ENCODE measurements at places on chromosomes 6 and 20.

DNA sequence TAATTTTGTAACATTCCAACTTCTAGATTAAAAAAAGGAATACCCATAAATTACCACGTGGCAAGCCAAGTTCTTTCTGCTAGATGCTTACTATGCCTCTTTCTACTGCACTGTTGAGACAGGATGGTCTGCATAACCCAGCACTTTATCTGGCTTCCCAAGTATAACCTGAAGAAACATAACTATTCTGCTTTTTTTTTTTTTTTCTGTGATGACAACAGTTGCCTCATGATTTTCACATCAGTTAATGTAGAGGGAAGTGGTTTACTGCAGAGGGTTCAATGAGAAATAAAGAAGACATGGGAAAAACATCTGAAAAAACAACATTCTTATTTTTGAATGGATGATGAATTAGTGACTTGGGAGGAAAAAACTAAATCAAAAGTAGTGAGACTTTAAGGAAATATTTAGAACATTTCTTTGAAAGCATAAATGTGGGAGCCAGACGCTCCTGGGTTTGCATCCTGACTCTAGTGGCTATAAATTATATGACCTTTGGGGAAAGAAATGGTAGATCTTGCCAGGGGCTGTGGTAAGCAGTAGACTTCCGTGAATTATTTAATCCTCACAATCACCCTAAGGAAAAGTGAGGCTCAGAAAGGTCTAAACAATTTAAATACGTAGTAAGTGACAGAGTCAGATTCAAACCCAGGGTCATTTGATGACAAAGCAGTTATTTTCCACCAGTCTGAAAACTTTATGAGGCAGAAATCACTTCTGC lies 230.7 kb downstream of the PHACTR1 start:
- DNase-seq: no peak

GRCh38 chr6:135631821-135632220 lies 134.3 kb upstream of the AHI1 start:
- no peak for DNase-seq

DNA sequence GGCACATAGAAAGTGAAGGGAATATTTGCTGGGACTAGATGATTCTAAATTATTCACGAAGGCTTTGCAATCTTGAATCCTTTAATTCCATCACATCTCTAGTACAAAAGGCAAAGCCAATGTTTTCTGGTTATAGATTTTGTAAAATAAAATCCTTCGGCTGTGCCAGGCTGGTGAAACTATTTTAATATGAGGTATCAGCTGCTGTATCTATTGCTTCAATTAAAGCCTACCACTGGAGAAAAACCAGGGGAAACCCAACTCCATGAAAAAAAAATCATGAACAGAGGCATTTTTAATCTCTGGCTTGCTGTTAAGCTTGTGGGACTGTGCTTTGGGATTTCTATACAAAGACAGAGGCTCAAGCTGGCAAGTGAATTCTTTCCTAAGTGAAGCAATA lies 271.8 kb downstream of the QKI start:
- DNase-seq: no peak

DNA sequence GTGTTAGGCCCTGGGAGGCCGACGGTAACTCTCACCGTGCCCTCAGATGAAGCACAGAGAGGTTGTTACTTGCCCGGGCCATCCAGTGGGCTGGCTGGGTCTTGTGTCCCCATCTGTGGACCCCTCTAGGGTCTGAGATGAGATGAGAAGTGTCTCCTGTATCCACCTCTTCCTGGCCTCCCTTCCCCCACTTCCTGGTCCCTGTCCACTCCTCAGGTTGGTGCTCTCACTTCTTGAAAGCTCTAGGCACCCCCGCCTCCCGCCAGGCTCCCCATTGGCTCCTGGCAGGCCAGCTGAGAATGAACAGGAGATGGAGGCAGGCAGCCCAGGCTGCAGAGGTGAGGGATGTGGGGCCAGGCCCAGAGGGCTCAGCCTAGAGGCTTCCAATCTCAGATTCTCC lies 1.5 kb downstream of the MMP24OS start:
- DNase-seq: no peak

DNA sequence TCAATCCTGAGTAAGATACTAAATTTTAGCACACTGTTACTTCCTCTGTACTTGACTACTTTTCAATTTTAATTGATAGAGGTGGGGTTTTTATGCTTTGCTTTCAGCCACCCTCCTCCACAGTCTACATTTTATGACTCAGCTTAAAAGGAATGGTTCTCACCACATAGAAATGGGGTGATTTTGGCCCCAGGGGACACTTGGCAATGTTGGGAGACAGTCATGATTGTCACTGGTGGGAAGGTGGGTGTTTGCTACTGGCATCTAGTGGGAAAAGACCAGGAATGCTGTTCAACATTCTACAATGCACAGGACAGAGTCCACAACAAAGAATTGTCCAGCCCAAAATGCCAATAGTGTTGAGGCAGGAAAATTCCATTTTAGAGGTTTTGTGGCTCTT lies 71.3 kb downstream of the PCSK2 start:
- no peak for DNase-seq

DNA sequence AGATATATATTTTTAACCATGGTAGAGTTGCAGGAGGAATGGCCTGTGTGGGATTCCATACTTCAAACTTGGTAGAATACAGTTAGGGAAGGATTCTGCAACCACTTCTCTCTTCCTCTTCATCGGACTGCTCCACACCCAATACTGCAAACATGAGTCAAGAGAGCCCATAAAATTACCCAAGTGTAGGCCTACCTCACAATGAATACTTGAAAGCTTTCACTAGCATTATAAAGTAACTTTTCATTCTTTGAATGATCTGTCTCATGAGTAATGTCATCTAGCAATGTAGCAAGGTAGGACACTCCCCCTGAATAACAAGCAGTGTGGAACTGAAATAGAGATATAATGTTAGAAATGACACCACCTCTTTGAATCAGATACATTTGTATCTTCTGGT lies 79.4 kb downstream of the FOXC1 start:
- no peak for DNase-seq

GRCh38 chr6:134446896-134447295 lies 129.0 kb upstream of the SGK1 start:
- DNase-seq: no peak

- DNase-seq: no peak
Measured at GRCh38 chr20:46928580-46929132, 34.0 kb downstream of the EYA2 start.

DNA sequence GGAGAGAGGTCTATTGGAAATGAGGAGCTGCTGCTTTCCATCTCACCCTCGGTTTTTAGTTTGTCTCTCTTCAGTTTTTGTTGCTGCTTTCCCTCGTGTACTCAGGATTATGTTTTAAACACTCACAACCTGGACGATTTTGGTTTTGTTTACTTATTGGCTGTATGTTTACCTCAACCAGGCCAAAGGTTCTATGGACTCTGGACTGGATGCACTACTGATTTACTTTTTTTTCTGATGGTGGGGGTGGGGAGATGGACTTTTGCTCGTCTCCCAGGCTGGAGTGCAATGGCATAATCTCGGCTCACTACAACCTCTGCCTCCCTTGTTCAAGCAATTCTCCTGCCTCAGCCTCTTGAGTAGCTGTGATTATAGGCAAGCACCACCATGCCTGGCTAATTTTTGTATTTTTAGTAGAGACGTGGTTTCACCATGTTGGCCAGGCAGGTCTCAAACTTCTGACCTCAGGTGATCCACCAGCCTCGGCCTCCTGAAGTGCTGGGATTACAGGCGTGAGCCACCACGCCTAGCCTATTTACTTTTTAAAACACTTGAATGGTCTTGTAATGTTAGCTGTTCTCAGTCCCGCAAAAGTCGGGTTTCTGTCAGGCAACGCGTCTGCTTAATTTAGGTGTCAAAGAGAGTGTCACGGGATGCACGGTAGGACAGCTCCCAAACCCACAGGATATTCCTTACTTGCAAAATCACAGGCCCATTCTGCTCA lies 148.2 kb upstream of the RIPOR2 start:
- no peak for DNase-seq

GRCh38 chr6:134593887-134594286 lies 276.0 kb upstream of the SGK1 start:
- no peak for DNase-seq

DNA sequence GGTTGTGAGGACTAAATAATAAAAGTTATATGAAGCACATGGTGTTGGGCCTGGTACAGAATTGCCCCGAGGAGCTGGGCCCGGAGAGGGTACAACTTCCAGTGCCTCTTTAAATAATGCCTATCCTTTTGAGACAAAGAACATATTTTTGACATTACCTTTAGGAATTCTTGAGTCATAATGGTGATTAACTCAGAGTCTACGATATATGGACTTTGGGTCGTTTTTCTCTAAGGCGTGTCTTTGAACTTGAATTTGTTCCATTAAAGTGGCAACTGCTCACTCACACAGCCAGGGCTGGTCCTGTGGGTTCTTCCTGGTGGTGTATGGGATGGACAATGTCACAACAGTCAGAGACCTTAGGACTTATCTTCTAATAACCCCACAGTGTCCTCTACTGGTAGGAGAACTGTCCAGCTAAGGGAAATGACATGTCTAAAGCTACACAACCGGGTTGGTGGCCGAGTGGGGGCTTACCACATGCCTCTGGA lies 106.5 kb downstream of the CDC5L start:
- DNase-seq: no peak

DNA sequence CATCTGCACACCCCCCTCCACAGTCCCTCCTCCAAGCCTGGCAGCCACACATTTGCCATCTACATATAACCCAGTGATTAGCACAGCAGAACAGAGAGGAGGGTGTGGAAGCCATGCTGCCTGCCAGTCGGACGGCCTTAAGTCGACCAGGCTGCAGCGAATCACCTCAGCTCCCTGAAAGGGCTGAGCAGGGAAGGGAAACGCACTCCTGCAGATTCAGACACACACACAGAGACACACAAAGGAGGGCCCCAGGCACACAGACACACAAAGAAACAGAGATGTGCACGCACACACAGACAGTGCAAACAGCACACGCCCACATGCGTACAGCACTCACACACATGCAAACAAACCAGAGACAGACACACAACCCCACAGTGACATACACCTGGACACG lies 11.2 kb upstream of the SIRPA start:
- no peak for DNase-seq

DNA sequence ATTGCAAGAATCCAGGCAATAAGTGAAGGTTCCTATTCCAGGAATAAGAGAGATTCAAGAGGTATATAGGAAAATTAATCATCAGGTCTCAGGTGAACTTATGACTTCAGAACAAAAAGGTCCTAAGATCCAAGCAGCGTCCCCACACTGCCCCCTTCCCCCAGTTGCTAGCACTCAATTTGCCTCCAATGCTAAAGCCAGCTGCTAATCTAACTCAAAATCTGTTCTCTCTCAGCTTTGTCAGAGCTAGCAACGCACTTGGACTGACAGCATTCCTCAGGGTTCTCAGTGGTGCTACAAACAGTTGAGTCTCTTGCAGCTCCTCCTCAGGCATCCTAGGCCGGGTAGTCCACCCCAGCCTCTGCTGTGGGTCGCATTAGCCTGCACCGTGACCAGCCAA lies 148.3 kb downstream of the RFX6 start:
- DNase-seq: no peak

GRCh38 chr6:33733709-33734007 lies 13.0 kb downstream of the IP6K3 start:
- DNase-seq: no peak

- DNase-seq: no peak
Measured at GRCh38 chr20:60587986-60588385, 629.8 kb downstream of the CDH26 start.

DNA sequence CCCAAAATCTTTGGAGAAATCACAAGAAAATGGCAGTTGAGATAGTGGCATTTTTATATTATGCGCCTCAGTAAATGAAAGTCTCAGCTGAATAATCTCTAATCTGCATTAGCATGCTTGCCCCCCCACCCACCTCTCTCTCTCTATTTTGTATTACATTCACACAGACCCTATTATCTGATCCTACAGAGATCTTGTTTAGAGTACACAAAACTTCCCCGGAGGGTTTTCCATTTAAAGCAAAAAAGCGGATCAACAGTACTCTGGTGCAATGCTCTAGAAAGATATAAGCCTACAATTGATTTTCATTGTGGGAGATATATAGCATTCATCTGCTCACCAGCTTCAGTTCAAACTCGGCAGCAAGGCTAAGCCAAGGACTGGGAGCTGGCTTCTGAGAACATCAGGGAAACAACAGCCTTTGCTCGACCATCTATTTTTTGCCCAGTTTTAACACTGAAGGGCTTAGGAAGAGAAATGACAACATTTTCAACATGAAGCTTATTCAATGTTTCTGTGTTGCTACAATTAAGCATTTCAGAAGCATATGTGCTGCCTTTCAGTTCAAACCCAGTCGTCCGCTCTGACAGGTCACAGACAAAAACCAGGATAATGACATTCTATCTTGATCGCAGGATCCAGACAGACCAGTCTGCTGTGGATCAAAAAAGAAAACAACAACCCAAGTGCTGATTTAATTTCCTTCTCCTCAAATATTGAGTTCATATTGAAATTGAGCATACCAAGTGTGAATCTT lies 137.6 kb upstream of the ATXN1 start:
- DNase-seq: no peak

GRCh38 chr20:12660918-12661317 lies 347.9 kb upstream of the SPTLC3 start:
- no peak for DNase-seq

- DNase-seq: no peak
Measured at GRCh38 chr20:61314326-61315010, 62.4 kb downstream of the CDH4 start.

- no peak for DNase-seq
Measured at GRCh38 chr20:44129911-44130718, 56.9 kb downstream of the JPH2 start.

DNA sequence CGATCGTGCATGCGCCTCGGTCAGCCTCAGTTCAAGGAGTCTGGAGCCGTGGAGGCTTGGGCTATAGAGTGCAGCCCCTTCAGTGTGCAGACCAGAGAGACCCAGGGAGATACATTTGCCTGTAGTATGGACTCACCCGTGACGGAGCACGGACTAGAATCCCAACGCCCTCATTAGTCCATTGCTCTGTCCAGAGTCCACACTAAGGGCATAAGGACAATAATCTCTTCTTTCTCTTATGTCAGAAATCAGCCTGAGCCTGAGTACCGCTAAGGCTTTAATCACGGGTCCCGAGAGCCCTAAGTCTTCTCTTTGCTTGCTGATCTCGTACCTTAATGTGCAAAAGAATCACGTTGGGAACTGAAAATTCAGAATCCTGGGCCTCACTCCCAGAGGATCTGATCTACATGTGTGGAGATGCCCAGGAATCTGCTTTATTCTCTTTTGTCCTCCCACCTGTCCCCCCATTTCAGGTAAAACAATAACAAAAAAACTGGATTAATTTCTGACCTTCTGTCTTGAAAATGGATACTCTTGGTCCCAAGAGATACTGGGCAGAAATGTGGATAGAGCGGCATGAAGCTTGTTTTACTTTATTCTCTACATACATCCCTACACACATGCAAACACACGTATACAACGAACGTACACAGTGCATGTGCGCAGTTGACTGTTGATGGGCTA lies 671 bp downstream of the BPHL start:
- DNase-seq: no peak

Measured in bone marrow (tissue), 2 donors.